ENCODE measurements at places on chromosomes 7 and 10.

DNA sequence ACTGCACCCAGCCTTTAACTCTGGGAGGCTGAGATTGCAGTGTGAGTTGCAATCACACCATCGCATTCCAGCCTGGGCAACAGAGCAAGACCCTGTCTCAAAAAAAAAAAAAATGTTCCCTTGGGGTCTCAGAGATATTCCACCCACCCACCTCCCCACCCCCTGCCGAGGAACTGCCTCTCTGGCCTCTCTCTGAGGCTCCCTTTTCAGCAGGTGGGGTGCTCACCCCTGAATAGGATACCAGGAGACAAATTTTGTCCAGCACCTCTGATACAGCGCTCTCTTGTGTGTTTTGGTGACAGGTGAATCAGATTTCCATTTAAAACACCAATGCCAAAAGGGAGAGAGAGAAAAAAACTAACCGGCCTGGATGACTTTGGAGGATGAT, 92.6 kb upstream of the KIF5B start:
- no peak for DNase-seq

- DNase-seq: peak; percentile 46
Observed at GRCh38 chr10:28533571-28534304, 820 bp downstream of the WAC start.

DNA sequence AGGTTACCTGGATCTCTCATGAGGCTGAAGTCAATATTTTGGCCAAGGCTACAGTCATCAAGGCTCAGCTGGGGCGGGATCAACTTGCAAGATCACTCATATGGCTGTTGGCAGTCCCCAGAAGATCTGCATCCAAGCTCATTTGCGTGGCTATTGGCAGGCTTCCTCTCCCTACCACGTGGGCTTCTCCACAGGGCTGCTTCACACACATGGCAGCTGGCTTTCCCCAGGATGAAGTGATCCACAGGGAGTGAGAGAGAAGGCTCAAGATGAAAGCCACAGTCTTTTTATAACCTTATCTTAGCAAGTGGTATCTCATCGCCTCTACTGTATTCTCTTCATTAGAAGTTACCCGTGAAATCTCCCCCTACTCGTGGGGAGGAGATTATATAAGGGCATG, 167.4 kb downstream of the TMEM26 start:
- no peak for DNase-seq

- DNase-seq: no peak
Observed at GRCh38 chr7:108049962-108050361, 47.0 kb upstream of the LAMB1 start.

DNA sequence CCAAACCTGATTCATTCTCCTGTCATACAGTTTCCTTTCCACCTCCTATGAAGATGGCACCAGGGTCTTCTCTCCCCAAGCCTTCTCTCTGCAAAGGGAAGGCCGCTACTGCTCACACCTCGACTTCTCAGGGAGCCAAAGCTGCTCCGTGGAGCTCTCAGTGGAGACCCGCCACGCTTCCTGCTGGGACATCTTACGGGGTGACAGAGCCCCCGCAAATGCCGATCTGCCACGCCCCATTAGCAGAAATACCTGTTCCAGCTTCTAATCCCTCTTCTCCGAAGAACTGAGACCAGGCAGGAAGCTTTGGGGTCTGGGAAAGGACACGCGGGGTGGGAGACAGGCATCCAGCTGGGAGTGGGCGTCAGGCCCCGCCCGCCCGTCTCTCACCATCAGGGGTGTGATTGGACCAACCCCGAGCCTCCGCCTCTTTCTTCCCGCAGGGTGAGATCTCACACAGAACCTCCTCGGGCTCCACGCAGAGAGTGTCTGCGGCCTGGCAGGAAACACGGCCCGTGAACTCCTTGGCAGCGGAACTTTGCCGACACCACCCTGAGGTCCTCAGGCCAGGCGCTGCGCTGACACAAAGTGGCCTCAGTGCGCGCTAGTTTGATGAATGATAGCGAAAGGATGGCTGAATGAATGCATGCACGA, 12.0 kb upstream of the CALML5 start:
- no peak for DNase-seq

DNA sequence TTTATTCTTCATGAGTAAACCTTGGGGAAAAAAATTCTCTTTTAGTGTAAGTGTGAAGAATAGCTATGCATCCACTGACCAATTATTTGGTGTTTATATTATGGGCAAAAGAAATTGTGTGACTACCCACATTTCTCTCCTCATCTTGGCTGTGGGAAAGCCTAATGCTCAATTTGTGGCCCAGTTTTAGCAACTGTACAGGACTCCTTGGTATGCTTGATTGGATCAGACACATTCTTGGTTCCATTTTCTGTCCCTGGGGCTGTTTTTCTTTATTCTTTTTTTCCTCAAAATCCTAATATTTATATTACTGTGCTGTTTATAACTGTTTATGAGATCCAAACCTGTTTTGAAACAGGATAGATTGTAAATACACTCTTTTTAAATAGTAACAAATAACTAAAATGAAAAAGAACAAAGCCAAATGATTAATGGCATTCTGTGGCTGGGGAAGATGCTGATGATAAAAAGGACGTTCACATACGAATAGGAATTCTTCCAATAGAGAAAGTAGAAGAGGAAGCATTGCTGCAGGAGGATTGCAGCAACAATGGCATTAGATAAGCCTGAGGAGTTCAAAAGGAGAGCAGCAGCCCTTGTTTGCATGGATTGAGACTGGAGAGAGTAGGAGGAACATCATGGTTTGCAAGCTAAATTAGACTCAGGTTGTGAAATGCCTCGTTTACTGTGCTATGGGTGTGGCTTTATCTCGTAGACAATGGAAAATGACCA, 580.5 kb downstream of the INHBA start:
- no peak for DNase-seq

DNA sequence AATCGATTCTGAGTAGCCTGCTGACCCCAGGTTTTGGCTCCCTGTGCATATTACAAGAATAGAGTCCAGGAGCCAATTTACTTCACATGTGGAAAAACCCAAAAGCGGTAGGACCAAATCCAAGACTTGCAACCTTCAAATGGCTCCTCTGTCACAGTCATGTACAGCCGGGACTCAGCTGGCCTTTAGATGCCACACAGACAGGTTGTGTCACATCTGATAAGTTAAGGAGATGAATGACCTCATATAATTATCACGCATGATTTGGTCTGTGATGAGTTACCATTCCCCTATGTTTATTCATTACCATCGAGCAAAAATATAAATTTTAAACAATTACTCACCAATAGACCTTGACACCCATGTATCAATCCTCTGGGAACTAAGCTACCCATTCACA, 14.2 kb downstream of the CACNA2D1 start:
- no peak for DNase-seq

DNA sequence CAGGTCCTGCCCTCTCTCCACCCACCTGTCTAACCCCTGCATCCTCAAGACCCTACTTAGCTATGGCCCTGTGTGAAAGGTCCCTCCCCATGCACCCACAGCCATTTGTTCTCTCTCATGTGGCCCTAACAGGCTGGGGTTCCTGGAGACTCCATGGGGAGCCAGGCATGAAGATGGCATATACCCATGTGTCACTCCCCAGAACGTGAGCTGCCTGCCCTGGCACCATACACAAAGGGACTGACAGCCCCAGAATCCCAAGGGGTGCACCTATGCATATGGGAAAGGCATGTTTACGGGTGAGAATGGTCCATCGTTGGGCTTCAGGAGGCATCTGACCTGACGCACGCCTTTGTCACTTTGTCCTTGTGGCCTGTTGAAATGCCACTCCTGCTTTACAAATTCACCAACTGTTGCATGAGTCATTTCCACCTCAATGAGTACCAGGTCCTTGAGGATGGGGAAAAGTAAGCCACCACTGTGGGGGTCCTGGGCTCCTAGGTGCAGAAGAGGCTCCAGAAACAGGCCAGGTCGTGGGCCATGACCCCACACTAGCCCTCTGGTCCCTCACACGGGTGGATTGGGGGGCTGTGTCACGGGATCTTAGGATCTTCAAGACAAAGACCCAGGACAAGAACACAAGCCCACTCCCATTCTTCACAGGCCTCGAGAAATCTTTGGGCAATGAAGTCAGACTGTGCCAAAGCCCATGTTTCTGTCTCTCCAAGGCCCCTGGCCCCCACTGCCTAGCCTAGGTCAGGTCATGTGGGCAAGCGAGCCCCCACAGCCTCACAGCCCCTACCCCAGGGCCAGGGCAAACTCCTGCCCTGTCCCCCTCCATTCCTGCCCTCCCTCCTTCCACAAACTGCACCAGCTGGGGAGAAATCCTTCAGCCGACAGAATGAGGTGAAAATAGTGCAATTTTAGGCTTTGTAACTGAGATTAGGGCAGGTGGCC, 8.6 kb downstream of the GPRIN2 start:
- DNase-seq: no peak

- DNase-seq: no peak
Observed at GRCh38 chr7:95424716-95425115, 10.1 kb downstream of the PON2 start.

GRCh38 chr7:54898659-54899340, 120.0 kb upstream of the EGFR start:
- DNase-seq: no peak

- DNase-seq: no peak
Observed at GRCh38 chr7:39199951-39200350, 222.2 kb downstream of the POU6F2 start.

DNA sequence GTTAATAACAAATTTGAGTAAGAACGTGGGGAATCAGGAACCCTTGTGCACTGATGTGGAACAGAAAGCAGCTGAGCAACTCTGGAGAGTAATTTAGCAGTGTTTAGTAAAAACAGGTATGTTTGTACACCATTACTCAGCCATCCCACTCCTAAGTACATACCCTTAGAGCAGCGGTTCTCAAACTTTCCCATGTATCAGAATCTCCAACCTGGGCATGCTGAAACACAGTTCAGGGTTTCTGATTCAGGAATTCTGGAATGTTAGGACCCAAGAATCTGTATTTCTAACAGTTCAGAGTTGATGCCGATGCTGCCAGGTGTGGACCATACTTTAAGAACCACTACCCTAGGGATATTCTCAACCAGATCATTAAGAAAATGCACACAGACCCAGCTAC, 5.1 kb downstream of the SGMS1 start:
- DNase-seq: no peak

DNA sequence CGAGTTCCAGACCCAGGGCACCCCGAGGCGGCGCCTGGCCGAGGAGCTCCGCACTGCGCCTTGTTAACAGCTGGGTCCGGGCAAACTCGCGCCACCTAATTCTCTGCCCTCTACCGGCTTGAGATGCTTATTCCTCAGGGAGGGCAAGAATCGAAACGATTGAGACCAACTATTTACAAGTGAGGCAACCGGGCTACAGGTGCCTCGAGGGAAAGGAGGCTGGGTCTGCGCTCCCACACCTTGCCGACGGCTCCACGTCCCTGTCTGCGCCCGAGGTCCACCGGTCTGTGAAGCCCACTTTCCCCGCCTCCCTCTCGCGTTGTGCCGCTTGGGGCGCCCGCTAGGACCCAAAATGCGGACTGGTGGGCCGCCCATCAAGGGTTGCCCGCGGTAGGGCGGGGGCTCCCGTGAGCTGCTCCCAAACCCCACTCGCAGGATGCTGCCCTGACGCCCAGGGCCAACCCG, 527 bp downstream of the AKR1B1 start:
- DNase-seq: peak; percentile 48

- DNase-seq: no peak
Observed at GRCh38 chr7:139589474-139589873, 66.0 kb downstream of the CLEC2L start.
